ENCODE measurements at places on chromosomes 4 and X.
A peak's percentile ranks its signal among the peaks of the same experiment; 100 is the strongest.

- DNase-seq: peak; percentile 91
Observed at GRCh38 chr4:139665690-139666529, at the start of gene MGST2. TSS of gene MGST2 (plus strand) at chr4:139665819. CDS start at chr4:139666020, 201 bp downstream.

DNA sequence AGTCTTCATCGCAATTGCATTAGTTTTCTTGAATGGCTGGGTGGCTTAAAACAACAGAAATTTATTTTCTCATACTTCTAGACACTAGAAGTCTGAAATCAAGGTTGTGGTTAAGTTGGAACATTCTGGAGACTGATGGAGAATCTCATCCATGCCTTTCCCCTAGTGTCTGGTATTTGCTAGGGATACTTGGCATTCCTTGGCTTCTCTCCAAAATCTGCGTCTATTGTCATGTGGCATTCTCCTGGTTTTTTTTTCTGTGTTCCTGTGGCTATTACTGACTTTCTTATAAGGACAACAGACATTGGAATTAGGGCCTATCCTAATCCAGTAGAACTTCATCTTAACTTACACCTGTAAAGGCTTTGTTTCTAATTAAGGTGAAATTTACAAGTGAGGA, 272.8 kb upstream of the EPHA5 start:
- no peak for DNase-seq

GRCh38 chr4:16078195-16078760, 5.5 kb downstream of the PROM1 start:
- DNase-seq: no peak

DNA sequence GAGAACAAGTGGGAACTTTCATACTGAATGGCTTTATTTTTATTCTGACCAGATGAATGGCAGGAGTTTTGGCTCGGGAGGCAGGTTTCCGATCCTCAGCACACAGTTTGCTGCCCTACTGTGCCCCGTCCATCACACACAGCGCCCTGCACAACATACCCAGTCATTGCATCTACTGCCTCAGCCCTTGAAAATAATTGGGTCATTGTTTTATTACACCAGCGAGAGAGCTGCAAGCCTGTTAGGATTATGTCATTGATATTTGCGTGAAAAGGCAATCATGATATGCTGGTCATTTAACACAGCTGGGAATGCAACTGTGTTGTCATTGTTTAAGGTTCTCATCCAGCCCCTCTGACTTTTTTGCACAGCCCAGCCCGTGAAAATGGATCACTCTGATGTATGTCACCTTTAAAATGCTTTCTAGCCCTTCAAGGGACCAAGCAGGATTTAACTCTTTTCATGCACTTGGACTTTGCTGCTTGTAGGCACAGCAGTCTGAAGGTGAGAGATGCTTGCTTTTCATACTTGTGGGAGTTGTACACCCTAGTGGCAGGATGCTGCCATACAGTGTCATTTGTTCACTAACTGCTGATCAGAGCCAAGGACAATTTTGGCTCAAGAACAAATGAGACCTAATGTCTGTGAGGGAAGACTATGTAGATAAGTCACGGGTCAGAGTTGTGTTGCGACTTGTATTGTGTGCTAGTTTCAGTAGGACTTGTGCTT, 62.3 kb downstream of the RTL9 start:
- DNase-seq: no peak

- no peak for DNase-seq
Observed at GRCh38 chrX:154488336-154489075, 1.9 kb downstream of the SLC10A3 start.

- no peak for DNase-seq
Observed at GRCh38 chrX:27840881-27841280, 33.1 kb downstream of the MAGEB10 start.

DNA sequence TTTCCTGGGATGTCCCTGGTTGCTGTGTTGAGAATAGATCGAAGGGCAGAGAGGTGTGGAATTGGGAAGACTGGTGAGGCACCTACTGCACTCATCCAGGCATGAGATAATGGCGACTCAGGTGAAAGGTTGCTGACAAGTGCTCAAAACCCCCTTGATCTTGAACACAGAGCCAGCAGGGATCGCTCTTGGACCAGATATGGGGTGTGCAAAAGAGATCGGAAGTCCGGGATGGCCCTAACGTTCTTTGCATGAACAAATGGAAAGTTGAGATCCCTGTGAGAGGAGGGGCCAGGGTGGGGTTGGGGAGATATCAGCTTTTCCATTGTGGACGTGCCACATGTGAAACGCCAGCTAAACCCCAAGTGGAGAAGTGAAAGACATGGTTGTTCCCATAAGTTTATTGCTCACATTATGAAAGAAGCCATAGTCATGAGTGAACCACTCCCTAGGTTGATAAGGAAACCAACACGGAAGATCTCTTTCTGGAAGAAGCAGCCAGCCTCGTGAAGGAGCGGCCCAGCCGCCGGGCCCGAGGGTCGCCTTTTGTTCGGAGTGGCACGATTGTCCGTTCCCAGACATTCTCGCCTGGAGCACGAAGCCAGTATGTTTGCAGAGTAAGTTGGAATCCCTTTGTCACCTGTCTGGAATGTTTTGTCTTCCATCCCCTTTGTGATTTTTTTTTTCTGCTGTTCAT, 22.6 kb upstream of the CLCN4 start:
- peak; percentile 53 for DNase-seq

GRCh38 chr4:176641237-176641636, 151.5 kb downstream of the VEGFC start:
- no peak for DNase-seq

- no peak for DNase-seq
Observed at GRCh38 chr4:25926462-25926861, 12.4 kb downstream of the SMIM20 start.

DNA sequence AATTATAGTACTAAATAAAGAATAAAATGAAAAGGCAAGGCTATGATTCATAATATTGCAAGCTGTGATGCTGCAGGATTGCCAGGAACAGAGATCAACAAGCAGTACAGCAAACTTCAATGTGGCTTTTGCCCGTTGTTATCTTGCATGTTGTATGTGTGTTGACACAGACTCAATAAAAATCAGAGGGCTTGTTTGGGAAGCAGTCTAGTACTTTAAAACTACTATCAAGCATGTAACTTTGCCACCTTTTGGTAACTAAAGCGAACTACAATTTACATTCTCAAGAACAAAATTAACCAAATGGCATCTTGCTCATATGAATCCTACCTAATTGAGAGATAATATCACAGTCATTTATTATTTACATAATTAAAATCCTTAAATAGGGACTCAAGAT, 79.8 kb upstream of the GPM6A start:
- DNase-seq: no peak

DNA sequence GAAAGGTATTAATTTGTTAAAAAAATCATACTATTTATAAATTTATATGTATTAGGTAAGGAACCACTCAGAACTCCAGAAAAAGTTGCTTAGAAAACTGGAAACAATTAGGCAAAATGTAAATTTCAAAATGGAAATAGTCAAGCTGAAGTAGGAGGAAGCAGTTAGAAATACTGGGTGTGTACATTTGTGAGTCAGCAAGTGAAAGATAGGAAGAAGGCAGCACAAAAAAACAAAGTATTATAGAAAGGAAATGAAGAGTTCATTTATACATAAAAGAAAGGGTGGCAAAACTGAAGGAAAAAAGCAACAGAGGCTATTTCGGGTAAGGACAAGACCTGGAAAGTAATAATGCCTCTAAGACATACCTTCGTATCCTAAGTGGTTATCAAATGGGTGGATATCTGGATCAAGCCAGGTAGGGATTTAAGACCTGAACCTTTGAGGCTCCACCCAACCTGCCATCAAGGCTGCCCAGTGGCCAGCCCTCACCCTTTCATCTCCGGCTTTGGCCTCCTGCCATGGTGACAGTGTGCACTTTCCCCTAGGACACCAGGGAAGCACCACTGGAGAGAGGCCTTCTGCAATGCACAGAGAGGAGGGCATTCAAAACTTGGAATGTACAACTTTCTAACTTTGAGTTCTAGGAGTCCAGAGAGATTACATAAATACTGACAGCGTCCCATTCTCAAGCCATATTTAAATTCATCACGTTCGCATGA, at the start of gene LRRC66:
Gene LRRC66, minus strand, starts transcription at position 428 of the 722 bp plus-strand sequence. CDS start 2,750 bp downstream, outside the sequence.
- DNase-seq: no peak

DNA sequence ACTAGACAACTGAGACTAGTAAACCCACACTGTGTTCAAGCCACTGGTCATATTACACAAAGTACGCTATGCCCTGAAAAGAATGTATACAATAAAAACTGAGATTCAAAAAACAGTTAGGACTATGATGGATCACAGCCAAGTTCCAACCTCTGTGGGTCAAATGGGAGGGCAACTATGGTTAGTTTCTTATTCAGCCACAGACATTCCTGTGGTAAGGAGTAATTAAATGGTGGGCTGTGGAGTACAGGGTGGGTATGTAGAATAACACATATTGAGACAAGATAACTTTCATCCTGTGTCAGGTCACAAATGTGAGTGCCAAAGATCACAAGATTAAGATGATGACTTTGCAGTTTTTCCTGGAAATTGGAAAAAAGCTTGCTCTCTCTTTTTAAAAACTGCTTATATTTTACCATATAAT, 167.2 kb downstream of the NPNT start:
- no peak for DNase-seq

GRCh38 chr4:39846120-39846519, 131.6 kb downstream of the PDS5A start:
- no peak for DNase-seq

DNA sequence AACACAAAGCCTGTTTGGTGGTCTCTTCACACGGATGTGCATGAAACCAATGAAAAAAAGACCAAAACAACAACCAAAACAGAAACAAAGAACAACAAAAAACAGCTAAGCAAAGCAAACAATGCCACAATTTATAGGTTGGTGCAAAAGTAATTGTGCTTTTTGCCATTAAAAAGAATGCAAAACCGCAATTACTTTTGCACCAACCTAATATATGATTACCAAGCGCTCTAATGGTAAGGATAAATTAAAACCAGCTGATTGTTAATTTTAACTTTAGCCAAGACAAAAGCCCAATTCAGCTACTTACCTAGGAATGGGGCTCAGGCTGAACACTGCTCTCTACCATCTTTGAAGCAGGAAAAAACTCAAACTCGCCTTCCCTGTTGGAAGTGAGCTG, 29.4 kb upstream of the TMSB4X start:
- no peak for DNase-seq

- no peak for DNase-seq
Observed at GRCh38 chr4:23818097-23818885, 71.6 kb downstream of the PPARGC1A start.

GRCh38 chr4:177127658-177128057, 182.0 kb upstream of the NEIL3 start:
- DNase-seq: no peak

DNA sequence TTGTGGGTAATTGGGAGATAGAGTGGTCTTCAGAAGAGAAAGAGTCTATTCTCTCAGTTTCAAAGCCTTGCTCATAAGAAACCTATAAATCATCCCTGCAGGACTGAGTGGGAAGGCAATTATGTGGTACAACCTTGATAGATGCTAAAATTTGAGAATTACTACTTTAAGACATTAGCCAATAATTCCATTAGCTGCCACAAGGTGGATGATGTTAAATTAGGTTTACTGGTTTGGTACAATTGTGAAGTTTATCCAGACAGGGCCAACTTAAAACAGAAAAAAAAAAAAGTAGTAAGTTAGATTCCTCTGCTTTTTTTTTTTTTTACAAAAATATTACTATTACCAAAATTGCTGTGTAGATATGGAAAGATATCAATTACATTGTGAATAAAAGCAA, 73.2 kb upstream of the AMOT start:
- DNase-seq: no peak

DNA sequence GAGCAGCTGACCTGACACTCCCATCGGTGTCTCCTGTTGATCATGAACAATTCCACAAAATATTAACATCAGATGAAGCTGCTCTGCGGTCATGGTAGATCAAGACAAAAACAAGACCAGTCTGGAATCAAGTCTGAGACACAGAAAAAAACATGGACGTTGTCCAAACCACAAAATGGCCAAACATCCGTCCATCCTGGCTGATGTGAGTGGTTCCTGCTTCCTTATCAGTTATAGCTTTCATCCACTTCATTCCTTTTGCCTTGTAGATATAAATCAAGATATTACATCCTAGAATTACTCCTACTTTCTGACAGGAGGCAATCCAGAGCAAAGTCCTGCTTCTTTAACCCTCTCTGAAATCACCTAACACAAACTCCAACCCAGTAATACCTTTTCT, 28.8 kb upstream of the PCSK1N start:
- no peak for DNase-seq

DNA sequence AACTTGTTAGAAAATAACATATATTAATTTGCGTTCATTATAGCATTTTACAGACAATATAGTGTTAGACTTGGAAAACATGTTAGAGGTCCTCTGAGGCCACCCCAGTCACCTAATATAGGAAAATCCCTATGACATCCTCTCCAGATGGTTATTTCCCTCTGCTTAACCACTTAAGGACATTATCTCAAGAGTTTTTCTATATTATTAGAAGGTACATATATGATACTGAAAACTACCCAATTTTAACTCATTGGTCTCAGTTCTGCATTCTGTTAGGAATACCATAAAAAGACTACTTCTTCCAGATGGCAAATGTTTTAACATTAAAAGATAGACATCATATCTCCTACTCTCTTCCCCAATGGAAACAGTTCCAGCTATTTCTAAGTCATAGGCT, 21.4 kb downstream of the PTPN13 start:
- DNase-seq: no peak

- DNase-seq: no peak
Observed at GRCh38 chrX:100830547-100830946, 10.4 kb downstream of the CSTF2 start.

GRCh38 chrX:153827903-153828302, 2.4 kb downstream of the PDZD4 start:
- DNase-seq: no peak

DNA sequence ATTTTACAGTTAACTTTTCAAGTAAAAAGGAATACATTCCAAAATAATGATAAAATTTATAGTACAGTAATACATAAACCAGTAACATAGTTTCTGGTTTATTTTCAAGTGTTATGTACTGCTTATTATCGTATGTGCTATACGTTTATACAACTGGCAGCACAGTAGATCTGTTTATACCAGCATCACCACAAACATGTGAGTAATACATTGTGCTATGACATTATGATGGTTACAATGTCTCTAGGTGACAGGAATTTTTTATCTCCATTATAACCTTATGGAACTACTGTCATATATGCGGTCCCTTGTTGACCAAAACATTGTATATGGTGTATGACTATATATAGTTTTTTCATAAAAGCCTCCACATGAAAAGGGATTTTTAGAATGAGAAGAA, 256.9 kb downstream of the ANKRD50 start:
- no peak for DNase-seq

DNA sequence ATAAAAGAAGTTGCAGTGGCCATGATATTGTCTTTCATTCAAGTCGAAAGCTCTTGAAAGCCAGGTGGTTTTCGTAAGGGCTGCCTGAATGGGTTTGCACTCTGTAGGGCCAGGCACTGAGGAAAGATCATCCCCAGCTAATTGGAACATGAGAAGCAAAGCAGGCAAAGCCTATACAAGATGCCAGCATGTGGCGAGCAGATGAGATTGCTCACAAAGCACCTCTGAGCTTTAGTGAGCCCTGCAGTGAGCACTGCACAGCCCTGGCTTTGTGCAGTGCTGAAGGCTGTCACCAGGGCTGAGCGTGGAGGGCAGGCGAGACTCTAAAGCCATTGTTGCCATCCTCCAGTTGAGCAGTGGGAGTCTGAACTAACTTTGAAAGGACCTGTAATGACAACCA, 53.8 kb downstream of the HADH start:
- no peak for DNase-seq

All from cardiac septum (tissue), 1 donor.